Stromal cell of bone marrow (primary cell): ENCODE measurements at places on chromosomes 11 and 22.

DNA sequence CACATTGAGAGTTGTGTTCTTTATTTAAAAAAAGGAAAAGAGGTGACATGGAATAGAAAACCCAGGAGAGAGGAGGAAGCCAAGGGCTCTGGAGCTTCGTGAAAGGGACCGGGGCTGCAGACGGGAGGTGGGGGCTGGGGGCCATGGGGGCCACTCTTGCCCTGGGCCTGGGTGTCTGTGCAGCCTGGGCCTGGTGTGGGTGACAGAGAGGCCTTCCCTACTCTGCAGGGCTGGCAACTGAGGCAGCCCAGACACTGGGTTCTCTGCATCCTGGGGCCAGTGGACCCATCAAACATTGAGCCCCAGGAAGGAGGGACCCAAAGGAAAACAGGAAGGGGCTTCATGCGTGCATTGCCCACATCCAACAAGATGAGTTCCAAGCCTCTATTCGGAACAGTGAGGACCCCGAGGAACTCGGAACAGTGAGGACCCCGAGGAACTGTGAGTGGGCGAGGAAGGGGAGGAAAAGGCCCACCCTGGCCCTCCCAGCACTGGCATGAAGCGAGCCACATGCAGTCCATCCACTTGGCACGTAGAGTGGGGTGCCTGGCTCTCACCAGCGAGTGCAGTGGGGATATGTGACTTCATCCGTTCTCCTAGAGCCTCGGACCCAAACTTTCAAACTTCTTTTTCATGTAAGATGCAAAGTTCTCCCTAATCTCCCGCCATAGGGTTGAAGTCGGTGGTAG, 1121.6 kb downstream of the BRD1 start:
- no peak for DNase-seq

DNA sequence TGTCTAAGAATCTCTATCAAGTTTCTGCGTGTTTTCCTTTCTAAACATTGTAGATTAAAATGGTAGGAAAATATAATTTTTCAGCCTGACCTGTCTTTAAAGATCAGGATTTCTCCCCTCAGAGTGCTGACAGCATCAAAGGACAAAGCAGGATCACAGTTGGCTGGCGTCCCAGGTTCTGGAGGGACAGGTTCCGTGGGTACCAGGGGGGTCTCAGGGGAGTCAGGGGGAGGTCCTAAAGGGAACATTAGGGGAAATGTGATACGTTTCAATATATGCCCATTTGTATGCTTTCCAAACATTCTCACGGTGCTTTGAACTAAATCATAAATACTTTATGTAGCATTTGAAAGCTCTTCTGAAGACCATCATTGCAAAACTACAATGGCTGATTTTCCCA, 3.4 kb downstream of the MMP3 start:
- DNase-seq = no peak

DNA sequence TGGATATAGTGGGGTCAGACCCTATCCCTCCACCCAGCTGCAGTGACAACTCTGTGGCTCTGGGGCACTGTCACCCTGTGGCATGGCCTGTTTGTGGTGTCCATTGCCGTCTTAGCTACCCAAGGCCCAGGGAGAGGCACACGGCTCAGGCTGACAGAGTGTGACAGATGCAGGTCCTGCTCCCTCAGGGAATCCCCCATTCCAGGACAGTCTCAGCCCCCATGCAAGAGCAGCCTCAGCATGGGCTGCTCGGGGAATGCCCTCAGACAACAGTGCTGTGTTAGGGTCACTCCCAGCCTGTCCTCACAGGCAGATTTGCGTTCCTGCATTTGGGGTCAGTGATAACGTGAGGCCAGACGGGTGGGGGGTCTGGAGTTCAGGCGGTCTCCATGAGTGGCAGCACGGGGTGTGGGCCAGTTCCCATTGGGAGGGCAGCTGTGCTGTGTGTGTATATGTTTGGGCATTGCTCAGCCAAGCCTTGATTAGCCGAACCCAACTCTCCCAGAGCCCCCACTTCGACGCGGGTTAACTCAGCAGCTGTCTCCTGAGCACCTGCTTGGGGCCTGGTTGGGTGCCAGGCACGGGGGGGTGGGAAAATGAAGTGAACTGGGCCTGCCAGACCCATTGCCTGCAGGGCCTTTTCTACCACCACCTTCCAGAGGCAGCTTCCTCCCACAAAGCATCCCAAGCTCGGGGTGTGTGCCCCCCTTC, 5.3 kb upstream of the KCNQ1OT1 start:
- DNase-seq = no peak

DNA sequence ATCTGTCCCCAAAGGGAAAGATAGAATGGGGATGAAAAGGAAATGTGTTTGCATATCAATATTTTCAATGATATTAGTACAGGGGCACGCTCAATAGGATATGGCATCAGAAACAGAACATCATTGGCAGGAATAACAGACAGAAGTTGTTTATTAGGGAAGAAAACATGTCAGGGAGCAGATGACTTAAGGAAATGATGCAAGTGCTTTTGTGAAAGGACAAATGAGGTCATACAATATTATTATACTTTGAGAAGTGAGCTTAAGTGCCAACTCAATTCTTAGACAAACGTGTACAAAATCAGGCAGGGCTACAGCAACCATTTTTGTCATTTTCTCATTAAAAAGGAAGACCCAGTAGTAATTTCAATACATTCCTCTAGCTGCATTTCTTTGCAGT, 388.4 kb downstream of the SOX6 start:
- peak; percentile 40 for DNase-seq

DNA sequence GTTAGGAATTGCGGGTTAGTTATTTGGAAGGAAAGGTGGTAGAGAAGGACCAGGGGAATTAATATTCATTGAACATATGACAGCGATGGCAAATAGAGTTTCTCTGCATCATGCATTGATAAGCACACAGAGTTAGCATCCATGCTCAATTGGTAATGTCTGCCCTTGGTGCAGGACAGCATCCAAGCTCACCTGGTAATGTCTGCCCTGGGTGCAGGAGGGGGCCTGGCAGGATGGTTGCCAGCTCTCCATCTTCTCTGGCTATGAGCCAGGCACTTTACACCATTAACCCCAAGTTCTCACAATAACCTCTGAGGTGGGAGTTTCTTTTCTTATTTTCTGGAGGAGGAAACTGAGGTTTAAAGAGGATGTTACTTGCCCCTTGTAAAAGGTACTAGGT, 50.4 kb upstream of the RBFOX2 start:
- no peak for DNase-seq

- DNase-seq = peak; percentile 7
These were observed at the start of gene MRGPRE for GRCh38 chr11:3231851-3232744. TSS of gene MRGPRE (minus strand) at chr11:3232417. CDS start at chr11:3228799, 3,618 bp downstream.

- DNase-seq = no peak
These were observed 143.8 kb downstream of the ST3GAL4 start for GRCh38 chr11:126499131-126499752.

- peak; percentile 7 for DNase-seq
These were observed 384.7 kb downstream of the DCDC1 start for GRCh38 chr11:30984827-30985226.

DNA sequence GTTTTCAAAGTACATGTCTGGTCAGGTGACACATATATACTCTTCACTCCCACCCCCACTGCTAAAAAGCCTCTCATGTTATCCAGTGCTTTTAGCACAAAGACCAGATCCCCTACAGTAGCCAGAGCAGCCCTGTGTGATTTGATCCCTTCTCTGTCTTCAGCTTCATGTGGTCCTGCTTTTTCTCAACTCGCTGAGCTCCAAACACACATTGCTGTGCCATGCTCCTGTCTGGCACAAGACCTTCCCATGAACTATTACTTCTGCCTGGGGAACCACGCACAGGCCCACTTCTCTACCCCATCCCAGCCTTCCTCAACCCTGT, 127.1 kb downstream of the RASSF10 start:
- DNase-seq = no peak

GRCh38 chr11:113316256-113316655, 1.9 kb downstream of the TTC12 start:
- no peak for DNase-seq

GRCh38 chr11:126312961-126313360, 9.1 kb downstream of the DCPS start:
- DNase-seq = no peak
